ENCODE measurements at places on chromosomes 13 and 19.
A peak's percentile ranks its signal among the peaks of the same experiment; 100 is the strongest.

- DNase-seq, result no peak
These were observed 654 bp downstream of the ZNF579 start for GRCh38 chr19:55579766-55580621.

GRCh38 chr13:67857581-67858310 lies 627.6 kb upstream of the PCDH9 start:
- no peak for DNase-seq

- DNase-seq, result peak; percentile 86
These were observed 7.4 kb downstream of the RABAC1 start for GRCh38 chr19:41951686-41952172.

DNA sequence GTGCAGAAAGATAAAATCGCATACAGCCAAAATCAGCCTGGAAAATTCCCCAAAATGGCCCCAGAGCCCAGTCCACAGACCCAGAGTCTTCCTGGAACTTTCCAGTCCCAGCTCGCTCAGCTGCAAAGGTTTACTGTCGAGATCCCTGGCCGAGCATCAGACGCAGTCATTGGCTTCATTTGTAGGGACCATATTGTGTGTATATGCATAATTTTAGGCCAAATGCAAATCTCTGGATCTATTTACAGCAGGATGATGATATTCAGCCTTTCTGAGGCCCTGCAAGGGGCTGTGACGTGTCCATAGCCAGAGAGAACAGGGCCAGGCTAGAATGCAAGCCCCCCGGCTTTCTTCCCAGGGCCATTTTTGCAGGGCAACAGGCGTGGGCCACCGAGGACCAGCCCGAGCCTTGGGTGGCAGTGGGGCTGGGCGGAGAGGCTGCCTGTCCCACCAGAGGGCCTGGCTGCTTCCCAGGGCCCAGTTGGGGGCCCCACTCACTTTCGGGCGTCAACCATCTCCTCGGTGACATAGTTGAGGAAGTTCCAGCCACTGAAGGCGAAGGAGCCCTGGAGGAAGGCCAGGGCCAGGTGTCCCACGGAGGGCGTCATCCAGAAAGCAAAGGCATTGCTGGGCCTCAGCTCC lies 13.7 kb downstream of the SLC7A10 start:
- DNase-seq, result no peak

DNA sequence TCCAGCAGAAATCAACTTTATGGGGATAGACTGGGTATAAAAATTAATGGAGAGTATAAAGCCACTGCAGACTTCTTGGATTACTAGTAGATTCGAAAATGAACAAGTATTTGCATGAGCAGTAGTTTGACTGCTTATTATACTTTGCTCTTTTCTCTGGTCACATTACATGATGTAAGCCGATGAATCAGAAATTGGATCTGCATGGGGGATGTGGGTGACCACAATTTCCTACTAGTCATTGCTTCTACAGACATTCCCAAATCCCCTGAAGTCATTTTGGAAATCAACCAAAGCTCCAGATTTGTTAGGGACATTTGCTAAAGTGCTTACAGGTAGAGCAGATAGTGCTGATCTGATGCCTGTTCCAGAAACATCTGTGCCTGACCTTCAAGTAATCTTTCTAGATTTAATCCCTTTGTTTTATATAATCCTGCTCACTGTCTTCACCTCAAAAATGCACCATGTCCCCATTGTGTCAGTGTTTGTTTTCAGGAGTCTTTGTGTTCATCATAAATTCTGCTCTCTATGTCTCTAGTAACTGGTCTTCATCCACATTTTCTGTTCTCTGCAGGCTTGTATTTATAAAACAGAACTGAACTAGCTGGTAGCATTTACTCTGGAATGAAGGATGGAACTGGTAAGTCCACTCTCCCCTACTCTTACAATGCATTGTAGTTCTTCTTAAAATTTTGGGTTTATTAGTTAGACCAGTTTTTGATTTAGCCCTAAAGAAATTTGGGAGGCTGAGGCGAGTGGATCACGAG lies 201.5 kb upstream of the CSNK1A1L start:
- no peak for DNase-seq

DNA sequence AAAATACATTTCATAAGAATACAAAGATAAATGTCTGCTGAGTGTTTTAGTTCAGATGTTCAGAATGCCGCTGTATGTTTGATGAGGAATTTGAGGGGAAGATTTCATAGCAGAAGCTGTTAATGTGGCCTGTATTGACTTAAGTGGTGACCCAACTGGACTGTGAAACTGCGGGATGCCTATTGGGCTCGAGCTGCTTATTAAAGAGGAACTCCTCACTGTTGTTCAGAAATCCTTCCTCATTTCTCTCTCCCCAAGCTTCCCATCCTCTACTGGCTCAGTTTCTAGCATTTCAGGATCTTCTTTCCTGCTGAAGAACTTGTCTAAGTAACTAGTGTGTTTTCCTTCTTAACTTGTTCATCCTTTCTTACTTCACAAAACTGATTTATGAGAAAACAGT lies 20.4 kb downstream of the DGKH start:
- DNase-seq, result no peak

- DNase-seq, result no peak
These were observed 193.6 kb downstream of the RAP2A start for GRCh38 chr13:97627566-97627965.

DNA sequence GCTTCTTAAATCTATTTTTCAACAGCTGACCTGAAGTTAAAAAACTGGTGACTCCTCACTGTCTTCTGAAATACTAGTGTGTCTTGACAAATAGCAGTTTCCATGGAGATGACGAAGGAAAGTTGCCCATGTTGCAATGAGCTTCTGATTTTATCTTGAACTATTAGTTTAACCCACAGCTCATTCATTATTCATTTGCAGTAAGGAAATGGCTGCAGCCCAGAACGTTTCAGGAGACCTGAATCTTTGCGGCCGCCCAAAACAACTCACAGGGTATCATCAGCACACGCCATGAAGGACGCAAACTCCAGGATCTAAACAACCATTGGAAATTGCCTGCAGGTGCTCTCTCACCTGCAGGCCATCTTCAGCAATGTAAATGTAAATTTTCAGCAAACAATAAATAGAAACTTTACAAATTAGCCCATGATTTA lies 142.5 kb downstream of the DCLK1 start:
- no peak for DNase-seq

DNA sequence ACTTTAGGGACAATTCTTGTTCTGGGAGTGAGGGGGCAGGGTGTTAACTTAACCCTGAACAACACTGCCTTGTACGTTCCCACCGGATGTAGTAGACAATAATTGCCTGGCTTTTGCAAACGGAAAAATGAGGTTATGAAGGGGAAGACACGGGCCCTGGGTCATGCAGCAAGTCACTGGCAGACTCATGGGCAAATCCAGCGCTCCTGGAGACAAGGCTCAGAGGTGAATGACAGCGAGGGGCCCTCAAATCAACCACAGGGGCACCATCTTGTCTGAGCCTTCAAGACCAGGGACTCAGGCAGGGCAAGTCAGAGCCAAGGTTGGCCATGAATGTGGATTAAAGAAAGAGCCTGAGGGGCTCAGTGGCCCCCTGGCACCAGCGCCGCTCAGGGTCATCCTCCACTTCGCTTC lies 2.8 kb downstream of the RASA3 start:
- DNase-seq, result no peak

GRCh38 chr19:2252055-2252796 lies 3.1 kb downstream of the AMH start:
- no peak for DNase-seq

- DNase-seq, result no peak
These were observed 22.4 kb upstream of the SEMA6B start for GRCh38 chr19:4581666-4582553.

- no peak for DNase-seq
These were observed 103.9 kb downstream of the GGACT start for GRCh38 chr13:100484702-100485101.

GRCh38 chr19:10553087-10553667 lies 9.5 kb downstream of the ATG4D start:
- DNase-seq, result no peak

All from activated B cell treated with CpG ODN at 0.5 μM for 24 hours (primary cell).